Right atrium auricular region (tissue), 2 donors: ENCODE measurements at places on chromosomes 5 and 9. TPM values are rescaled to one million over a fixed set of nuclear protein-coding genes. Genes with fewer than 3 reads are reported as not detected.

The PCDHGA9 gene
- 5.2 TPM for total RNA-seq

The OR2V1 gene
- not detected for total RNA-seq

DNA sequence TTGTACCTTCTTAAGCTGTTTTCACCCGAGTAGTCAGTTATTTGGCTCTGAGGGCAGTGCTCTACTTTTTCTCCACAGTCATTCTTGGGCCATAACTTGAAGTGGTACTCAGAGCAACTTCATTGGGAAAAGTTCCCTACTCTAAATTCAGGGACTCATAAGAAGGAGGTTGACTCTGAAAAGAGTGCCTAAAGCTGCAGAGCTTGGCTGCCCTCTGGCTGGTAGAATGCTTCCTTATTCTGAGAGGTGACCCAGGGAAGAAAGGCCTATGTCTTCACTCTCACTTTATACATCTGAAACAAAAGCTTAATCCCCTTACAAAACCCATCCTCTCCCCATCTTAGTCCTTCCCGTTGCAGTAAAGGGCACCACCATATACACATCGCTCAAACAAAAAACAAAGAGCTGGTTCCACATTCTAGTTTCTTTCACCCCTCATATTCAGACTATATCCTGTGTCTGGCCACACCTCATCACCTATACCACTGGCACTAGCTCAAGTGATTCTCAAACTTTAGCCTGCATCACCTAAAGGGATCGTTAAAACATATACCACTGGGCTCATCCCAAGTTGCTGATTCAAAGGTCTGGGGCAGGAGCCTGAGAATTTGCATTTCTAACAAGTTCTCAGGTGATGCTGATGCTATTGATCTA lies 7.9 kb downstream of the IGIP start:
- DNase-seq, result no peak

DNA sequence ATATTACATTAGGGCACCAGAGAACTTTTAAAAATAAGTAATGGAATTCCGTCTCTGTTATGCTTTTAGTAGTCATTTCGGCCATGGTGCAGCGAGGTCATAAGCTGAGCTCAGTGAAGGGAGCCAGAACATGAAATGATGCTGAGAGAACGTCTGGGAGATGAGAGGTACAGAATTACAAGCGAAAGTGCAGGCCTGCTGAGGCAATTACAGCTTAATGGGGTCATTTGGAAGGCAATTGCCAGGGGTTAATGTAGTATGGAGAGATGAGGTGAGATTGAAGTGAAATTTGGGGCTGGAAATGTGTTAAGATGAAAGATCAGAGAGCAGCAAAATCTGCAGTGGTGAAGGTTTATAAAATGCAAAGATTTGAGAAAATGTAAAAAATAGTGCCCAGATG lies 96.5 kb downstream of the PBX3 start:
- no peak for DNase-seq

The TEX10 gene
- total RNA-seq, result 8.6 TPM

The MRPL50 gene
- total RNA-seq, result 14.8 TPM

GRCh38 chr9:73081979-73082657 lies 69.5 kb upstream of the ANXA1 start:
- DNase-seq, result no peak

DNA sequence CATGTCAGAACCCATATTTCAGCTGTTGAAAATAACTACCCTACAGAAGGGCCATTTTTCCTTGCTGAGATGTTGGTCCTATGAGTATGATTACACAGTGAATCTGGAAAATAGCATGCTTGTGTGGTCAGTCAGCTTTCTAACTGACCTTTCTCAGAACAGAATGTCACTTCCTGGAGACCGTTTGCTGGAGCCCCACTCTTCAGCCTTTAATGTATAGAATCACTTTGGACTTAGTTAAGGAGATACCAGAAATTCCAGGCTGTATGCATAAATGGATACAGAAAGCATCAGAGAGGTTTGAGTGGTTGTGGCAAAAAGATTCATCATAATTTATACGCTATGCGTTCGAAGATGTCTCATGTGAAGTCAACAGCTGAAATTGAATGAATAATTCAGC lies 488.1 kb downstream of the EBF1 start:
- no peak for DNase-seq

The FLT4 gene
- 2.0 TPM for total RNA-seq

- DNase-seq, result no peak
Measured at GRCh38 chr5:126139773-126140172, 283.4 kb upstream of the GRAMD2B start.

DNA sequence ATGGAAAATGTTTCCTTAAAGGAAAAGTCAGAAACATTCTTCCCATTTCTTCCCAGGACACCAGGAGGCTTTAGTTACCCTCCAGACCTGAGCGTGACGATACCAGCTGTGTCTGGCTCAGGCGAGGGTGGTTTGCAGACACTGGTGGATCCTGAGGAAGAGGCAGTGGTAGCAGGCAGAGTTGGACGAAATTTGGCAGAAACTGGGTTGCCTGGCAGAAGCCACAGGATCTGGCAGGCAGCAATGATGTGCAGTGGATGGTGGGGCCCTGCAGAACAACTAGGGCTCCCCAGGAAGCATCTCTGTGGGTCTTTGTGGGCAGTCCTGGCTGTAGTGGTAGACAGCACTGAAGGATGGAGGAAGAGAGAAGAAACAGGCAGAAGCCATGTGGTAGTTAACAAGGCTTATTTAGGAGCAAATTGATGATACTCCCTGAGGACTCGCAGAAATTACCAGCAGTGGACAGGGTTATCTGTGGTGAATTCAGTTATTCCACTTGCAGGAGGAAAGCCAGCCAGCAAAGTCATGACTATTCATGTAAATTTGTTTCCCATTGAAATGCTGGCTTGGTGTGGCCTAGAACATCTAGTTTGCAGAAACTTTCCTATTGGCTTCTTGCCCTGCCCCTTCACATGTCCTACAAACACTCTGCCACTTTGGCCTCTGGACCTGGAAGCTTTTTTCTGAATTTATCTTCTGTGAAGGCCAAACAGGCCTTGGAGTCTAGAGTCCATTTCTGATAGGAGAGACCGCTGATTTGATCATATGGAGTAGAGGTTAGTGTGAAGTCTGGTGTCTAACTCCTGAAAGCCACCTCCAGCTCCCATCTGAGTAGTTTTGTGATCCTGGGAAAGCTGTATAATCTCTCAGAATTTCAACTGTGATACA lies 212.0 kb downstream of the DMRT2 start:
- no peak for DNase-seq

The PCDHB11 gene
- 1.8 TPM for total RNA-seq

DNA sequence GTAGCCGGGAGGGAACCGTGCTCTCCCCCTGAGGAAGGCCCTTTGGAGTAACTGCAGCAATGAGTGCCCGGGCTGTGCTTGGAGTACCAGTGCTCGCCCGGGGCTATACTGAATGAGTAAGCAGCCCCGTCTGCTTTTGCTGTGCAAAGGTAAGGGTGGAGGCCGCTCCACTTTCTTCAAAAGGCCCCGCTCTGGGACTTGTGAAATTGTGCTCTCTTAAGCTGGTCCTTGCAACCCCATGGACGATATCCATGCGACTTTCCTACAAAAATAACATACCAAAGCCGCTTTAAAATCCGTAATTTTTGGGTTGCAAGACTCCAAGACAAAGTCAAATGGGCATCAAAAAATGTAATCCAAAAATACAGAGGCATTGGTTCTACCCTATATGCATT lies 578 bp upstream of the TNFAIP8 start:
- no peak for DNase-seq

DNA sequence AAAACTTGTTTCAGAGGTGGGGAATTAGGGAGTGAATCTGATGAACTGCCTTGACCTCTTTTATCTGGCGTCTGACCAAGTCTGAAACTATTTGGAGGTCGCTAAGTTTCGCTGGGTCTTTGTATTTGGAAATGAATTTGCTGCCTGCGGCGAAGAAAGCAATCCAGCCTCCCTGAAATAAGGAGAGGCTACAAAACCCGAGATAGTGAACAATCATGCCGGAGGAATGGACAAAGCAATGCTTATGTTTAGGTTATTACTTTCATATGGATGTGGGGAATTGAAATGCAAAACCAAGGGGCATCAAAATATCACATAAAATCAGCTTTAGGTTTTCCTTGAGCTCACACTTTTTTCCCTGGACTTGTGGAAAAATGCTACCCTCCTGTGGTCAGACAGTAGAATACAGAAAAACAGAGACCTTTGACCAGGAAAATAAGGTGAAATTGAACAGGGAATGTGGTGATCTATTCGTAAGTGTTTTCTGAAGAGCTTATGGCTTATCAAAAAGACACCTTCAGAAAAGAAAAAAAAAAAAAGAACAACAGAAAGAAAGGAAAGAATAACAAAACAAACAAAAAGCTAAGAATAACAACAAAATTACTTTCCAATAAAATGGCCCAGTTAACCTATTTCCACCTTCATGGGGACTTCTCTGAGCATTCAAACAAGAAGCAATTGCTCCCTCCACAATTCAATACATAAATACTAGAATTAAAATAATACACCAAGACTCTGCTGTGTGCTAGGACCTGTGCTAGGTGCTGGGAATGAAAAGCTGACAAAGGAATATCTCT lies 68.6 kb upstream of the DPYSL3 start:
- DNase-seq, result no peak

The STKLD1 gene
- total RNA-seq, result not detected

- DNase-seq, result no peak
Measured at GRCh38 chr5:74576941-74577456, 63.5 kb downstream of the ENC1 start.

The ASS1 gene
- total RNA-seq, result 75.3 TPM

The SH3TC2 gene
- 4.7 TPM for total RNA-seq

DNA sequence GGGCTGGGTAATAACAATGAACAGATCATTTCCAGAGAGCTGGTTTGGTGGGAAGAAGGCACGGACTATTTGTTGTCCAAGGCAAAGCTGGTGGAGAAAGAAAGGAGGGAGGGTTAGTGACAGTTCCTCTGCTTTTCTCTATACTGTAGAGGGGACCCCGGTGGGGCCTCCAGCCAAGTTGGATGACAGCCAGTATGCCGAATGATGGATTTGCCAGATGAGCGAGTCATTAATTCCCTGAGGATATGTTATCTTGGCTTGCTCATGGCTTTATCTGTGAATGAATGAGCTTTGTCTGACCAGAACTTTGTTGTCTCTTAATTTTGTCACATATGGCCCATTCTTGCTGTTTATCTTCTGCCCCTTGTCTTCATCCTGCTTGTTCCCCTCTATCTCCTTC lies 158.6 kb upstream of the GLRA1 start:
- DNase-seq, result no peak

The ACTBL2 gene
- total RNA-seq, result not detected

DNA sequence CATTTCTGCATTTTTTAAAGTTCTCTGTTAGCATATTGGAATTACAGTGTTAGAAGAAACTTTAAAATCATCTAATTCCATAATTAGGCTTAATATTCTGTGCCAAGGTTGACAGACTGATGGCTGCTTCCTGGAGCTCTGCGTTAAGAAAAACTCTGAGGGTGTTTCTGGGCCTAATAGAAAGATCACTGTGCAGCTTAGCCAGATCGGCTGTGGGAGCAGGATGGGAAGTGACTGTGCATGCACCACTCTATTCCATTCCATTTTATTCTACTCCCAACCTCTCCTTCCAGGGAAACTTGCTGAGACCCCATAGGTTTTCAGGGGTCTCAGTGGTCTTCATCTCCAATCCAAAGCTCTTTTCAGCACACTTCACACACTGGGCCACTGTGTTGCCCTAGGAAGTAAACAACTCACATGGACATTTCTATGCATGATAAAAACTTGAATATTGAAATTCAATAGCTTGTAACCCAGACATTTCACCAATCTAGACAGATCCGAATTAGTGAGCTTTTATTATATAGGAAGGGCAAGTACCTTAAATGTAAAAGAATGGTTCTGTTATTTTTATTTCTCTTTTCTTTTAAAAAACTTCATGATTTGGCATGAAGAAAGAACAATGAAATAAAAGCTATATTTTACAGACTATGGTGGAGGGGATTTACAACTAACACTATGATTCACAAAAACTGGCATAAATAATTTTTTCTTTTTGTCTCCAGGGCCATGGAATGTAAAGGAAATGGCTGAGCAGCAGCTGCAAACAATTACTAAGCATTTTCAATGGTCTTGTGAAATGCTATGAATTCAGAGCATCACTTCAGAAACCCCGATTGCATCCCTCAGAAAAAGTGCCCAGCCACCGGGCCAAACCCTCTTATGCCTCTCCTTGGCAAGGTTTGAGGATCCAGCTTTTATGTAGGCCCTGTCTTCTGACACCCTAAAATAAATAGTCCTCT lies 51.4 kb upstream of the DAB2 start:
- DNase-seq, result no peak

The GEMIN5 gene
- total RNA-seq, result 11.3 TPM
